IMR-90 (cell line): ENCODE measurements at places on chromosomes 1 and 21.

- DNase-seq = no peak
Measured at GRCh38 chr1:38549191-38549590, 310.4 kb downstream of the RRAGC start.

DNA sequence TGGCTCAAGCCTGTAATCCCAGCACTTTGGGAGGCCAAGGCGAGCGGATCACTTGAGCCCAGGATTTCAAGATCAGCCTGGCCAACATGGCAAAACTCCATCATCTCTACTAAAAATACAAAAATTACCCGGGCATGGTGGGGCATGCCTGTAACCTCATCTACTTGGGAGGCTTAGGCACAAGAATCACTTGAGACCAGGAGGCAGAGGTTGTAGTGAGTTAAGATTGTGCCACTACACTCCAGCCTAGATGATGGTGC lies 12.0 kb downstream of the PALMD start:
- DNase-seq = no peak

GRCh38 chr1:118783095-118783758 lies 204.9 kb downstream of the TBX15 start:
- no peak for DNase-seq

DNA sequence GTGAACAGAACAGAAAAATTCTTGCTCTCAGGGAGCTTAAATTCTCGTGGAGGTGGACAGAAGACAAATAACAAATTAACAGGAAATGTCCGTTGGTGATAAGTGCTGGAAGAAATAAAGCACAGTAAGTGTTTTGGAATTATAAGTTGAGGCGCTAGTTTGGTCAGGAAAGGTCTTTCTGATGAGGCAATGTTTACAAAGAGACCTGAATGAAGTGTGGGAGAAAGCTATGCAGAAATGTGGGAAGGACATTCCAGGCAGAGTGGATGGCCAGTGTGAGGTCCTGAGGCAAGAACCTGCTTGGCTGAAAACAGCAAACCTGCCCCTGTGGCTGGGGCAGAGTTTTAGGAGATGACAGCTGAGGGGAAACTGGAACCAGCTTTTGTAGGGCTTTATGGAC lies 23.3 kb downstream of the NGF start:
- peak; percentile 86 for DNase-seq

DNA sequence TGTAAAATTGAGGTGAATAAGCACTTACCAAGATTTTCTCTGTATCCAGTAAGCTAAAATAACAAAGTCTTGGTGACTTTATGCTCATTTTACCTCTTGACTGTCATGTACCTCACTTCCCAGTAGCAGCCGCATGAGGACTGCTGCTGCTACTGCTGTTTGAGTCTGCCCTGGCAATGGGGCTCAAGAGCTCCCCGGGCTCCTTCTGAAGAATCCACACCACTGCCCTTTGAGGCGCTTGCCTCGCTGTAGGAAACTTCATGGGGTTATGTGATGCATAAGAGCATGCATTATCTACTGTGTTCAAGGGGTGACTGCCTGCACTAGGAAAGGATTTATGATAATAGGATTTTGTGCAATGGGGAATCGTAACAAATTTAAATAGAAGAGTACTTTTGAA lies 113.5 kb downstream of the NTNG1 start:
- DNase-seq = no peak

- no peak for DNase-seq
Measured at GRCh38 chr1:161743231-161743630, 6.4 kb upstream of the DUSP12 start.

- DNase-seq = no peak
Measured at GRCh38 chr21:28239340-28239739, 753.3 kb downstream of the LTN1 start.

- peak; percentile 27 for DNase-seq
Measured at GRCh38 chr1:7295946-7296345, 475.1 kb upstream of the VAMP3 start.

- no peak for DNase-seq
Measured at GRCh38 chr1:218916720-218917119, 257.0 kb upstream of the LYPLAL1 start.

GRCh38 chr1:162136760-162137159 lies 67.3 kb downstream of the NOS1AP start:
- peak; percentile 85 for DNase-seq
